ENCODE measurements at places on chromosomes 11 and 22. TPM values are rescaled to one million over a fixed set of nuclear protein-coding genes. Genes with fewer than 3 reads are reported as not detected.

DNA sequence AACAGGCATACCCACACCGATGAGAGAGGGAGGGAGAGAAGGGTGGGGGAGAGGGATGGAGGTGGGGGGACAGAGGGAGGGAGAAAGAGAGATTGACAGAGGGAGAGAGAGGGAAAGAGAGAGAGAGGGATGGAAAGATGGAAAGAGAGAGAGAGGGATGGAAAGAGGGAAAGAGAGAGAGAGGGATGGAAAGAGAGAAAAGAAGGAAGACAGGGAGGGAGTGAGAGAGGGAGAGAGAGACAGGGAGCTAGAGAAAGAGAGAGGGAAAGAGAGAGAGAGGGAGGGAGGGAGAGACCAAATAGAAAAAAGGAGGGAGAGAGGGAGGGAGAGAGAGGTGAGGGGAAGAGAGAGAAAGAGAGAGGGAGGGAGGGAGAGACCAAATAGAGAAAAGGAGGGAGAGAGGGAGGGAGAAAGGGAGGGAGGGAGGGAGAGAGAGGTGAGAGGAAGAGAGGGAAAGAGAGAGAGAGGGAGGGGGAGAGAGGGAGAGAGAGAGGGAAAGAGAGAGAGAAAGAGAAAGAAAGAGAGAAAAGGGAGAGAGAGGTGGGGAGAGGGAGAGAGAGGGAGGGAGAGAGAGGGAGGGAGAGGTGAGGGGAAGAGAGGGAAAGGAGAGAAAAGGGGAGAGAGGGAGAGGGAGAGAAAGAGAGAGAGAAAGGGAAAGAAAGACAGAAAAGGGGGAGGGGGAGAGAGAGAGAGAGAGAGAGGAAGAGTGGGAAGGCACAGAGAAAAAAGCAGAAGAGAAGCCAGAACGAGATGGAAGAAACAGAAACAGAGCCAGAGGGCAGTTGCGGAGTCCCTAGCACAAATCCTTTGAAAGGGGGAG, 23.8 kb downstream of the MB start:
- DNase-seq = no peak

Gene AMOTL1
- total RNA-seq = 51.6 TPM

Gene ZBTB44
- total RNA-seq = 35.2 TPM

Gene OR5P2
- total RNA-seq = not detected

Gene LSP1
- total RNA-seq = 46.4 TPM

Data from mesenteric fat pad (tissue), 1 donor.